T-helper 1 cell (primary cell): ENCODE measurements at places on chromosomes 1 and 21.

- DNase-seq = no peak
Observed at GRCh38 chr1:58282623-58283387, 263.7 kb downstream of the OMA1 start.

- DNase-seq = no peak
Observed at GRCh38 chr1:180888870-180889269, 23.8 kb upstream of the KIAA1614 start.

GRCh38 chr1:51541313-51542050 lies 22.4 kb upstream of the EPS15 start:
- no peak for DNase-seq

DNA sequence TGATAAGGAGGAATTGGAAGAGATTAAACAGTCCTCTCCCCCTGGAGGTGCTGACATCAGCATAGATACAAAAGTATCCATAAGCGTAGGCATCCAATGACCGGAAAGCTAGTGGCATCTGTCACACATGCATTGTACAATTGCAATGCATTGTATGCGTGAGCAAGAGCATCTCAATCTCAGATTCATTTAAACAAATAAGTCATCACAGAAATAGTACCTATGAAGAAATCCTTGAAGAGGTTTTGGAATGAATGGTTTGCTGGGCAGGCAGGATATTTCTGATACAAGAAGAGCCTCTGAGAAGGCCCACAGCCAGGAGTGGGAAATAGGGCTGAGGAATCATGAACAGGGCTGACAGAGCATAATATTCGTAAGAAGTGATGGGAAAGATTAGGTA lies 88.9 kb upstream of the ABCD3 start:
- no peak for DNase-seq

DNA sequence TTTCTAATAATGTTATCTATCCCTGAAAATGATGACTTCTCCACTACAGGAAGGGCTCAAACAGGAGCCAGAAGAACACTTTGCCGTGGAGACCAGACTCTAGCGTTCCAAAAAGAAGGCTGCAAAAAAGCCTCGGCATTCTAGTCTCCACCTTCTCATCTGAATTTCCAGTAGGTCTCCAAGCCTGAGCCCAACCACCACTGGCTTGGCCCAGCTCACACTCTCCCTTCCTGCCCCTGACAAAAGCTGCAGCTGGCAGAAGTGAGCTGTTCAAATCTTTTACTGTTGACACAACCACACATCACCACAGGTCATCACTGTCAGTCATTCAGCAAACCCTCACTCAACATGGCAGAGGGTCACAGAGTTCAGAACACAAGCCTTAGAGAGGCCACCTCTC lies 69.3 kb downstream of the CAMK2N1 start:
- DNase-seq = no peak

DNA sequence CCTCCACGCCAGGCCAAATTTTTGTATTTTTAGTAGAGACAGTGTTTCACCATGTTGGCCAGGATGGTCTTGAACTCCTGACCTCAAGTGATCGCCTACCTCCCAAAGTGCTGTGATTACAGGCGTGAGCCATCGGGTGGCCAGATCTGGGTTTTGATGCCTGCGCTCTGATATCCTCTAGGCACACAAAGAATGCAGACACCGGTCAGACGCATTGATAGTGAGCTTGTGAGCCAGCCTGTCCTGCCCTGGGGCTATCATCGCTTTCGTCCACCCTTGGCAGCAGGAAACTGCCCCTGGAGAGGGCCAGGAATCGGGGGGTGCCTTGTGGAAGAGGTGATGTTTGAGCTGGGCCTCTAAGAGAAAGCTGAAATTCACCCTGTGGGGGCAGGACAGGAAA lies 4.0 kb downstream of the FBLIM1 start:
- no peak for DNase-seq

GRCh38 chr1:70420320-70420719 lies 9.3 kb downstream of the CTH start:
- DNase-seq = no peak

- DNase-seq = peak; percentile 26
Observed at GRCh38 chr1:31705080-31705866, 1.5 kb upstream of the COL16A1 start.

DNA sequence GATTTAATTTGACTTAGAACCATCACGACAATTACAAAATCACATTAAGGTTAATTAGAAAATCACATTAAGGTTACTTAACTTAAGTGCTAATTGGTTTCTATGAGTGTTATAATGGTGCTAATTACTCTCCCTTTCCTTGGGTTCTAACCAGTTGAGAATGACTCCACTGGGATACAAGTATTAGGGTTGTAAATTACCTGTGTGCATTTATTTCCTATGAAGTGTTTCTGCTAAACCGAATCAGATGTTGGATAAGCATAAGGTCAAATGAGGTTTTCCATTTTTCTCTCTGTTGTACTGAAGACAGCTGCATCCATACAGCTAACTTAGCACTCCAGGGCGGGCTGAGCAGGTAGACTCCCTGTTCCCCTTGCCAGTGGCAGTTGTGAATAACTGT lies 610.3 kb upstream of the TMPRSS15 start:
- no peak for DNase-seq

GRCh38 chr1:108089477-108089876 lies 110.7 kb downstream of the SLC25A24 start:
- DNase-seq = no peak

- no peak for DNase-seq
Observed at GRCh38 chr1:145963265-145964019, 933 bp downstream of the ANKRD34A start.

- no peak for DNase-seq
Observed at GRCh38 chr1:34843392-34844251, 15.9 kb downstream of the SMIM12 start.

GRCh38 chr1:114286179-114286578 lies 132.5 kb upstream of the SYT6 start:
- DNase-seq = no peak

GRCh38 chr1:181918880-181919525 lies 142.5 kb downstream of the ZNF648 start:
- DNase-seq = no peak

DNA sequence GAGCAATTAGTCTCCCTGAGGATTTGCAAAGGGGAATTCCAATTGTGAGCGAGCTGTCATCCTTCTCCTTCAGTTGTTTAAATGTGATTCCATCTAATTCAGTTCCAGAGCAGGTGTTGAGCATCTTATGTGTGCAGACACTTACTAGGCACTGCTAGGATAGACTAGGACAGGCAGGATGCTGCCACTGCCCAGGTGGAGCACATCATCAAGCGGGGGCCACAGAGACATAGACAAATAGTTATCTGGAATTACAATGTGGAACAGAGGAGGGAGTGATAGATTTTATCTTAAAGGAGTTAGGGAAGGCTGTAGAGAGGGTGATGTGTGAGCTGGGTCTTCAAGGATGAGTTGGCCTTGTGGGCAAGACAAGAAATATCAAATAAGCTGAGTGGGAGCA lies 55.9 kb downstream of the CDC7 start:
- no peak for DNase-seq

- no peak for DNase-seq
Observed at GRCh38 chr1:63674865-63675419, 81.7 kb downstream of the PGM1 start.
